ENCODE measurements at places on chromosomes 13 and 19.
A peak's percentile ranks its signal among the peaks of the same experiment; 100 is the strongest.

- DNase-seq: no peak
Measured at GRCh38 chr19:11236324-11237301, 2.8 kb upstream of the ANGPTL8 start.

GRCh38 chr13:100845128-100845757 is 170.6 kb upstream of the TMTC4 start:
- no peak for DNase-seq

- no peak for DNase-seq
Measured at GRCh38 chr19:11749751-11750150, 11.0 kb upstream of the ZNF823 start.

DNA sequence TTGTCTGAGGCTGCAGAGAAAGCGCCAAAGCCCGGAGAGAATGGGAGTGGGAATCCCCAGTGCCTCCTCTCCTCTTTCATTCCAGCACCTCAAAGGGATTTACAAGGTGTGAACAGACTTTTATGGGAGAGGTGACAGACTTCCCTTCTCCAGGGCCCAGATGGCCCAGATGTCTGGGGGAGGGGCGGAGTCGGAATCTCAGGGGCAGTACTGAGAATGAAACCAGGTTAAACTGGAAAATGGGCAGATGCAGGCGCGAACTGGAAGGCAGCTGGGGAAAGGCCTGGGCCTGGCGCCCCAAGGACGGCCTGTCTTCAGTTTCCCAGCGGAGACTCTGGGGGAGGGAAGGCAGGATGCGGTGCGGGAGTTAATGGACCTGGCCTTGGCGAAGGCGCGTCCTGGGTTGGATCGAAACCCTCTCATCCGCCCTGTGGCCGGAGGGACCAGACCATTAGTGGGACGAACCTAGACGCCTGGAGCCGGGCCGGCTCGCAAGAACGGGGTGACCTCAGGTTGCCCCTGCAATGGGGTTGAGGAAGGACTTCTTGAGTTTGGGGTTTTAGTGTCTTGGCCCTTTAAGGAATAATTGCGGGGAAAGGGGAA is 592 bp upstream of the TRIP10 start:
- DNase-seq: no peak

DNA sequence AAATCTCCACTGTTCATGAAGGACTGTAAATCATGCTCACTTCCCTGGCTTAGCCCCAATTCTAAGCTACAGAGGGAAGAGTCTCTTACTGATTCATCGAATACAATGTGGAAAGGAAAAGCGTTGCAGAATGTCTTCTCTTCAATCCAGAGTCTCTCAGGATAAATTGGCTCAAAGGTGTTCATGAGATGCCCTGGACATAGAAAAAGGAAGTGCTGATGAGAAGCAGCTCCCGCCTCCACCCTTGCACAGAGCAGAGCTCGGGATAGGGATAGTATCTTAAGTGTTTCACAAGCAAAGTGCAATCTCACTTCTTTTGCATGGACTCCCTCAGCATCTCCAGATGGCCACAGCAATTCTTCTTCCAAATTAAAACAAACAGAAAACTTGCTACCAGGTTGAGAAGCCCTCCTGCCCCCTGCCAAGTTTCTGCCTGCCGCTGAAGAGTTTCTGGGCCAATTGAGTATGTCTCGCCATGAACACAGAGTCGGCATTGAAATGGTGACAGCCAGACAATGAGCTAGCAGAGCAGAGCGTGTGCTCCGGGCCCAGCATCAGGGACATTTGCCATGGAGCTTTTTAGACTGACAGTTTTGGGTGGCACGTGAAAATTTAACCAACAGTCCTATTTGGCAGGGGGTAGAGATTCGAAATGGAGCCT is 85.7 kb downstream of the C13orf42 start:
- DNase-seq: no peak

DNA sequence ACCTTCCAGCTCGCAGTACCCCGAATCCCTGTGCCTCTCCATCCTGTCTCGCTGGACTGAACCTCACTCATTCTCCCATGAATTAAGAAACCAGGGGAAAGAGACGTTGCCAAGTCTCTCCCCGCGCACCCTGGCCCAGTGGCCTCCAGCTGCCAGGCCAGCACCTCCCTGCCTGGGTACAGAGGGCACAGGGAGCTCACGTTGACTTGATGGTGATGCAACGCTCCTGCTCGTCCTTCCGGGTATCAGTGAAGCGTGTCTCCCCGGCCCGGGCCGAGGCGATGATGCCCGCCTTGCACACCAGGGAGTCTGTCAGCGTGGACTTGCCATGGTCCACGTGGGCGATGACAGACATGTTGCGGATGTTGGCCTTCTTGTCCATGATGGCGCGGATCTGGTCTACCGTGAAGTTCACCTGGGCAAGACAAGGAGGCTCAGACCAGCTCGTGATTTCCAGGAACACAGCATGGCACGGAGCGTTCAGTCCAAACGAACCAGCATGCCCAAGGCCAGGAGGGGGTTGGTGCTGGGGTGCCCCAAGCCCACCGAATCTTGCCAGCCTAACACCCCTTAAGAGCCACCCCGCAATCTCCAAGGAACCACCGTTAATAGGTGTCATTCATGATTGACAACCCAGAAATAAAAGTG is 1.2 kb downstream of the EEF2 start:
- no peak for DNase-seq

DNA sequence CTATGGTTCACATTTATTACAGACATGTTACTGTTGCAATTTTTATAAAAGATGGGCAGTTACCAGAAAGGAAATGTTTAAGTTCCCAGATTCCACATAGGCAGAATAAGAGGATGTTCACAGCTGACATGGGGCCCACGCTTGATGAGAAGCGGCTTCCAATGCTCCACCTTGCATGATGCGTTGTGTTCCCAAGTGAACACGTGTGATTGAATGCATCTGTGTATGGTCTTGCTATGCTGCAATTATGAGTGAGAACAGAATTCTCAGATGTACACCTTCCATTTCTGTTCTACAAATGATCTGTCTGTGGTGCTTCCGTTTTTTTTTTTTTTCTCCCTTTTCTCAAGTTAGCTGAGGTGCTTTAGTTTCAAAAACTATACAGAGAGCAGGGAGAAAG is 15.5 kb downstream of the UPF3A start:
- DNase-seq: no peak

DNA sequence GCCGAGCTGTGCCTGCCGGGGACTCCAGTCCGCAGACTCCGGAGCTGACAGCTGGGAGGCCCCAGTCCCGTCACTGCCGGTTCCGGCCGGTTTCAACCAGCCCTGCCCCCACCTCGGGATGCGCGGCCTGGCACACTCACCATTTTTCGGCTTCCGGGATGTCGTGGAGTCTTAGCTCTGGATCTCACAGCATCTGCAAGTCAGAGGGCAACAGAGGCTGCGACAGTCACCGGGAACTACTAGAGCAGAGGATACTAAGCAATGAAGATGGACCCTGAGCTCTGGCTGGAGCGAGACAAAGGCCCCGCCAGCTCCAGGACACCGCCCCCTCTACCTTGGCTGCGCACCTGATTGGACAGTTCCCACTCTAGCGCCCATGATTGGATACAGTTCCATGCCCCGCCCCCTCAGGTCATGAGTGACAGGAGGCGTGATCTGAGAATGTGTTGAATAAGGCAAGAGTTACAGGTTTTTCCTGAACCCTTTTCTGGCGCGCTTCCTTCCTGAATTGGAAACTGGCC is at the start of gene ZNF682:
Gene ZNF682 (minus strand): TSS at position 303 of the 521 bp plus-strand sequence. CDS start 160 bp downstream, at position 143.
- DNase-seq: peak; percentile 76

GRCh38 chr19:35264268-35265125 is 4.3 kb upstream of the USF2 start:
- no peak for DNase-seq

DNA sequence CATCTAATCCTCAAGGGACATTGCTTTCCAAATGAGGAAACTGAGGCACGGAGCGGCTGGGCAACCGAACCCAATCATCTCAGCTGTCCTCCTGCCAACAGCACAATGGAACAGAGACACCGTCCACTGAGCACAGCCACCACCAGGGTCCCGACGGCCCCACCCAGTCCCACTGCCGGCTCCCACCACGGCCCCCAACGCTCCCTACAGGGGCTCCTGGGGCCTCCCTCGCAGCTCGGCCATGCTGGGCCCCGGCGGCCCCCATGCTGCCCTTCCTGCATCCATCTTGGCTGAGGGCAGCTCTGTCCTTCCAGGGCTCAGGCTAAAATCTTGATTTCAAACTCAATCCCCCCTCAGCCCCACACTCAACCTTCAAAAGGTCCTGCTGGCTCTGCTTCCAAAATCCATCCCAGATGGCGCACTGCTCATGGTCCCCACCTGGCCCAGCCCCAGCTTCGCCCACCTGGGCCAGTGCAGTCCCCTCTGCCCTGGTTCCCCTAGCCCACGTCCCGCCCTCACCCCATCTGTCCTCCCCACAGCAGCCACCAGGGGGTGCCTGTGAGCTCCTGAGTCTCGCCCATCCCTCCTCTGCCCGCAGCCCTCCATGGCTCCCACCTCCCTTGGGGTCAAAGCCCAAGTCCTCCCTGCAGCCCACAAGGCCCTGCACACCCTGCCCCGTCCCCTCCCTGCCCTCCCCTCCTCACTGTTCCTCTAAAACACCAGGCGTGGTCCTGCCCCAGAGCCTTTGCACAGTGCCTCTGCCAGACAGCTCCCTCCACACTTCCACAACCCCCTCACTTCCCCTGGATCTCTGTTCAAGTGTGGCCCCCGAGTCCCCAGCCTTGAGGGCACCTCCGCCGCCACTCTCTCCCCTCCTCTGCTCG is 7.9 kb downstream of the PIP5K1C start:
- no peak for DNase-seq

DNA sequence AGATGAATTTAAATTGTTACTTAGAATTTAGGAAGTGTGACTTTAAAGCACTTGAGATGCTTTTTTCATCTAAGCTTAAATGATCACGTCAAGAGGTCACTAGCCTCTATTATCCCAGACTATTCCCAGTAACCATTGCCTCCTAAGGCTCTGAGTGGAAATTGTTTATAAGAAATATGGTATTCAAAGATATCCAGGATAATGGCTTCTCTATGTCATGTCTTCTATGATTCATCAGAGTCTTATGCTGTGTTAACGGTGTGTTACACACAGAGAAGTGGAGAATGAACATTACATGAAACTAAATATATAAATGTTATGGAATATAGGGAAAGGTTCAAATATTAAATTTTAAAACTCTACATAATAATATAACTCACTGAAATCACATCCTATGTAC is 79.8 kb upstream of the NBEA start:
- DNase-seq: no peak

GRCh38 chr13:113210833-113211232 is 1.4 kb downstream of the CUL4A start:
- no peak for DNase-seq

- DNase-seq: no peak
Measured at GRCh38 chr13:110811771-110812120, 98.2 kb downstream of the ING1 start.

- DNase-seq: no peak
Measured at GRCh38 chr19:55368701-55369563, 1.3 kb downstream of the IL11 start.

- DNase-seq: no peak
Measured at GRCh38 chr13:96629331-96629730, 364.9 kb downstream of the OXGR1 start.

- no peak for DNase-seq
Measured at GRCh38 chr13:60335531-60335930, 61.5 kb upstream of the TDRD3 start.

DNA sequence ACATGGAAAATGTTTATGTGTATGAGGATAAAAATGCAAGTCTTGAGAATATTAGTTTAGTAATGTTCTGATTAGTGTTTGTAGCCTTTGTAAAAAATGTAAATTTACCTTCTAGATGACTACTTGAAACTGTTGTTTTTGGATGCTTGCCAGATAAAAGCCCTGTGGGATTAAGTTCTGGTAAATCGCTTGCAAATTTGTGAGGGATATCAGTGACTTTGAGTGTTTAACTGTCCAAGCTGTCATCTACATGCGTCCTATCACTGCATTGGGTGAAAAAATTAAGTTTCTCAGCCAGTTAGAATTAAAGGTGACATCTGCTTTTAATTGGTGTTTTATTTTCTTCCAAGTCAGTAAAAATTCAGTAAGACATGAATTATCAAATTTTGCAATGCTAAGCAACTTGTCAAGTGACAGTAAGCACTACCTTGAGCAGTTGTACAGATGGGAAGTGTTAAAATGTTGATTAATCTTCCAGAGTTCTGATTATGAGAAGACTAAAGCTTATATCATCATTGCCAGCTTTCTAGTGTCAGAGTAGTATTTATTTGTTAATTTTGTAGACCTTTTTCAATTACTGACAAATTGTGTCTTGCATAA is 88.0 kb downstream of the PCCA start:
- DNase-seq: no peak

GRCh38 chr19:5615756-5616327 is 6.7 kb downstream of the SAFB2 start:
- DNase-seq: no peak

DNA sequence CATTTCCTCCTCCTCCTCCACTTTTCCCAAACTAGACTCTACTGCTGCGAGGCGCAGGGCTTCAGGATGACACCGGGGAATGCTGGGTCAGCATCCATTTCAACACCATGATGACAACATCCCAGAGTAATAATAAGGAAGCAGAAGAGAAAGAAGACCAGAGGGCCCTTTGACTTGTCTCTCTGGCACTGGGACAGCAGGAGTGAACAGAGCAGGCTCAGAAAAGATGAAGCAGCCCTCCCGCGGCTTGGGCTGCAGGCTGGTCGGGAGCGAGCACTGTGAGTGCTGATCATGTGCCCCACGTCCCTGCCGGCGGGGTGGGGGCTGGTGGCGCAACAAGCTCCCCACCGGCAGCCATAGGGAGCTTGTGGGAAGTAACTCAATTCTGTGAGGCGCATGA is 30.5 kb downstream of the RANBP3 start:
- no peak for DNase-seq

DNA sequence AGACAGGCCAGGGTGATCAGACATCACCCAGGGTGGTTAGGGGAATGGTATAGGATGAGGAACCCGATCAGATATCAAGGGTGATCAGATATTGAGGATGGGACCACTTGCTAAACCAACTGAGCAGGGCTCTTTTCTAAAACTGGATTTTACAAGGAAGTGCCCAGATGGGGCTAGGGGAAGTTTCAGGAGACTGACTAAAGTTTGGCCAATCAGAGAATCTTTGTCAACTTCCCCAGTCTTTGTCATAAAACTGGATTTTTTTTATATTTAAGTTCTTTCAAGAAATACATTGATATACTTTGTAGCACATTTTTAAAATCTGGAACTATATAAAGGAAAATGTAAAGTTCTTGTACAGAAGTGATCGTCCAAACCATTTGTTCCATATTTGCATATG is 30.5 kb upstream of the DLEU7 start:
- no peak for DNase-seq

GRCh38 chr13:44703371-44703770 is 127.2 kb upstream of the TSC22D1 start:
- DNase-seq: no peak

- no peak for DNase-seq
Measured at GRCh38 chr13:106474912-106475311, 60.5 kb downstream of the EFNB2 start.

- DNase-seq: no peak
Measured at GRCh38 chr19:40584007-40584406, 7.3 kb downstream of the SHKBP1 start.

- DNase-seq: no peak
Measured at GRCh38 chr13:110334256-110334655, 27.2 kb downstream of the COL4A2 start.

All from epithelial cell of prostate (primary cell).